ENCODE measurements at places on chromosomes 16 and 17.

DNA sequence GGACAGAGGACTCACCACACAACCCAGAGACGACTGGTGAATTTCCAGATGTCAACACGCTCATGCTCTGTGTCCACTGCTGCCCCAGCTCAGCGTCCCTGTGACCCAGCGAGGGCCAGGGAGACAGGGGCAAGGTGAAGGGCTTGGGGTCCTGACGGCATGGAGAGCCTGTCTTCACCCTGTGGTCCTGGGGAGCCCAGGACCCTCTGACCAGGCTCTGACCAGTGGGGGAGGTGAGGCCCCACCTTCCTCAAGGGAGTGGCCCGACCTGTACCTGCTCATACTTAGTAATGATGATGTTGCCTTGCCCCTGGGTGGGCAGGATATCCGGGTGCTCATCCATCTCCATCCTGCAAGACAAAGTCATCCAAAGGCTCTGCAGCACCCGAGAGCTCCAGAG, 39.8 kb downstream of the TNFRSF13B start:
- no peak for DNase-seq

- DNase-seq: no peak
Observed at GRCh38 chr17:60353773-60354172, 38.2 kb downstream of the USP32 start.

DNA sequence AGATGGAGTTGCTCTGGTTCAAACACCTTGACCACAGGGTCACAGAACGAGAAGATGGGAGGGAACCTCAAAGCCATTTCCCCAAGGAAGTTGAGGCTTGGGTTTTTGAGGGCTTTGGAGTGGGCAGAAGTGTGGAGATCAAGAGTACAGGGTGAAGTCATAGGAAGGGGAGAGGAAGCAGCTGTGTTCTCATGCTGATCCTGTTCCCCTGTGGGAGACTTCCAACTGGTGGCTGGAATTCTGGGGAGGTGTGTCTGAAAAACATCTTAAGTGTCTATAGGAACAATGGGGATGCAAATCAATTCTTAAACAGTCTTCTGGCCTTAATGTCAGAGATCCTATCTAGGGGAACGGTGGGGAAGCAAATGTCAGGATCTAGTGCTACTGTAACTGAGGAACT, 38.8 kb upstream of the HSBP1 start:
- DNase-seq: no peak

- no peak for DNase-seq
Observed at GRCh38 chr16:49836668-49837067, 19.2 kb downstream of the ZNF423 start.

GRCh38 chr17:75561927-75562603, 25.5 kb upstream of the MYO15B start:
- no peak for DNase-seq

DNA sequence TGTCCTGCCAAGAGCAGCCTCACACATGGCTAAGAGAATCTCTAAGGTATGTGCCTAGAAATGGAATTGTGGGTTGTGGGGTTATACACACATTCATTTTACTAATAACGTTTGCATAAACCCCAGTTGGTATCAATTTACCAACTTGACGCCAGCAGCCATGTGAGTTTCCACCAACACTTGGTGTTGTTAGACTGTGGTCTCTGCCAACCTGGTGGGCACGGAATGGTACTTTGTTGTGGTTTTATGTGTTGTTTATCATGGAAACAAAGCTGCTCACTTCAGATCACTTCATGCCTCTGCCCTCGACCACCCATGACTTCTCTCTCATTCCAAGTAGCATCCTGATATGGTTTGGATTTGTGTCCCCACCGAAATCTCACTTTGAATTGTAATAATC, 152.0 kb upstream of the CDC42EP4 start:
- DNase-seq: no peak

DNA sequence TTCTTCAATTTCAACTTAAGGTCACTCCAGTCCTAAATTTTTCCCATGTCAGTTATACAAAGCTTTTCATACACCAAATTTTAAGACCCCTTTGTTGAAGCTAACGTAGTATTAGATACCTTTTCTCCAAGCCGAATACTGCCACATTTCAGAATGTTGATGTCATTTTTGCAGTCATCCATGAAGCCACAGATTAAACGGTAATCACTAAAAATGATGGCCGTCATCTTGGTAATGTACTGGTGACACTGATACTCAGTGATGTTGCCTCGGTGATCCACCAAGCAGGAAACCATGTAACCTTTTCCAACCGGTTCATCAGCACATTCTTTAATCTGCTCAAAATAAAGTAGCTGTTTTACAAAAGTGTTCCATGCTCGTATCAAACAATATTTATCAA, 82.1 kb upstream of the CLEC18B start:
- no peak for DNase-seq

GRCh38 chr16:10566613-10567012, 13.8 kb downstream of the EMP2 start:
- no peak for DNase-seq

GRCh38 chr16:84373907-84374489, 5.7 kb downstream of the ATP2C2 start:
- DNase-seq: no peak

- DNase-seq: no peak
Observed at GRCh38 chr16:31460582-31461002, 1.3 kb downstream of the ARMC5 start.

All from retinal pigment epithelial cell (primary cell).